ENCODE measurements at places on chromosomes 16 and 17.

- no peak for DNase-seq
These were observed 8.7 kb upstream of the ADGRG1 start for GRCh38 chr16:57619606-57620334.

DNA sequence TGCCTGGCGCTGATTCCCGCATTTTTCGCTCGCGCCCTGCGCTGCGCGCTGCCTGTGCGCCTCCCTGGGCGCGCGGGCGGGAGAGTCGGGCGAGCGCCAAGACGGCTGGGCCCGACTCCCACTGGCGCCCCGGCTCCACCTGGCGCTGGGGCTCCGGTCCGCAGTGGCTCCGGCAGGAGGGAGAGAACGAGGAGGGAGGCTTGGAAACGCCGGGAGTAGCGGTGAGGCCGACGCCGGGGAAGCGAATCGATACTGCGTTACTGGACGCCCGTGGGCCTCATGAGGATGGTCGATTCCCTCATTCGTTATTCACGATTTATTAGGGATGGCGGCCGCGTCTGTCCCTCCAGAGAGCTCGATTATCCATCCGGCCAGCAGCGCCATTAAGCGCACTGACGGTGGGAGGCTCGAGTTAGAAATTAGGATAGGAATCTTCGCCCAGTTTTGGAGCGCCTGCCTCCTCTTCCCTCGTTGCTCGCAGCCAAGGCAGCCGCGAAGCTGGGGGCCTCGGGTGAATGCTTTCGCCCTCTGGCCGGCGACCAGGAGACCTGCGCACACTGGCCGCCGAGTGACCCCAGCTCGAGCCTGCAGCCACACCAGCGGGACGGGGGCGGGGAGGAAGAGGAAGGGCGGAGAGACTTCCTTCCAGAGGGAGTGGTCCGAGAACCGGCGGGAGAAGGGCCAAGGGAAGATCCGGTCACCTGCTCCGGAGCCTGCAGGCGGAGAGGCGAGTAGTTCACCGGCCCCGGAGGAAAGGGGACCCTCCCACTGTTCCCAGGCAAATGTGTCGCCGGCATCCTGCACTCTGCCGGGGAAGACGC, 1.3 kb upstream of the PCGF2 start:
- no peak for DNase-seq

DNA sequence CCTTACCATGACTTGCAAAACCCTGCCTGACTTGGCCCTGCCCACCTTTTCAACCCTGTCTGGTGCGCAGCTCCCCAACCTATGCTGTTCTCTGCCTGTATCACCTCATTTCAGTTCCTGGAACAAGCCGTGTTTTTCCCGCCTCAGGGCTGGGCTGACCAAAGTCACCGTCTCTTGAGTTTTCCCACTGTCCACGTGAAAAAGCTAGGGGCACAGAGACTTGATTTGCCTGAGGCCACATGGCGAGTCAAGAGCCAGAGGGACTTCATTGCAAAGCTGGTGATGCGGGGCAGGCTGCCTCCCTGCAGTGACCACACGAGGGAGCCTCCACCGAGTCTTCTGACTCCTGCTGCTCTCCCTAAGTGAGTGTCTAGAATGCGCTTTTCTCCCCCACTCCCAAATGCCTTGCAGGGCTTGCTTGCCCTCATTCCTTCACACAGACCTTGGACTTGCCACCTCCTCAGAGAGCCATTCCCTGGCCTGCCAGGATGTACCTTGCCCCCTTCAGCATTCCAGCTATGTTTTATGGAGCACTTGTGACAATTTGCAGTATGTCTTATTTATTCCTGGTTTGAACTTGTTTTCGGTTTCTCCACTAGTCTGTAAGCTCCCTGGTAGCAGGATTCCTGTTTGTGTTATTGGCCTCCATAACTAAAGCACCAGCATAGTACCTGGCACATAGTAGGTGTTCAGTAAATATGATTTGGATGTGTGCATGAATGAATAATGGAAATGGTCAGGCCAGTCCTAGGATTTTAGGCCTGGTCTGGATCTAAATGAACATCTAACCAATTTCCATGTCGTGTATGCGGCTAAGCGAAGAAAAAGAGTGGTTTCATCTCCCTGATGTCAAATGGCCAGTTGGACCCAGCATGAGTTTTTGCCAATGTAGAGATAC, 252.3 kb downstream of the SNX29 start:
- DNase-seq = no peak

- DNase-seq = no peak
These were observed 133.1 kb downstream of the SNX11 start for GRCh38 chr17:48240562-48241130.

DNA sequence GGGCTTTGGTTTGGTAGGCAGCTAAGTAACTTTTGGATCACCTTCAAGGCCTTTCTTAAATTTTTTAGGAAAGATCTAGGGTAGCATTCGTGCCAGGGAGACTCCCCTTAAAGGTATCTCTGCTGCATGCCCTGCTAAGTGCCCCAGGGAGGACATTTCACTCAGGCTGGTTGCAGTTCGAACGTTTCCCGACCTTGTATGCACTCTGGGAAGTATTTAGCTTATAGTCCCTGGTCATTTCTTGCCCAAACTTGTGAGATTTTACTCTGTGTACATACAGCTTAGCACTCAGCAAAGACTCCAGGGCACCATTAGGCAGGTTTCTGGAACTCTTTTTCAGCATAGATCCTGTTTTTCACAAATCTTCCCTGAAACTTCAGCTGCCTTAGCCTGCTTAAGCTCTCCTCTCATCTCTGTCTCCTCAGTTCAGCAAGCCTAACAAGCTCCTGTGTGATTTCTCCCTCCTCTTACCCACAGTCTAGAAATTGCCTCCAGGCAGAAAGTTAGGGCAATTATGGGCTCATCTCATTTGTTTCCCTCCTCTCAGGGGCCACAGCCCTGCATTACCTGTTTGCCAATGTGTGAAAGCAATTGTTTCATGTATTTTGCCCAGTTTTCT, 84.6 kb downstream of the MRTFB start:
- no peak for DNase-seq

DNA sequence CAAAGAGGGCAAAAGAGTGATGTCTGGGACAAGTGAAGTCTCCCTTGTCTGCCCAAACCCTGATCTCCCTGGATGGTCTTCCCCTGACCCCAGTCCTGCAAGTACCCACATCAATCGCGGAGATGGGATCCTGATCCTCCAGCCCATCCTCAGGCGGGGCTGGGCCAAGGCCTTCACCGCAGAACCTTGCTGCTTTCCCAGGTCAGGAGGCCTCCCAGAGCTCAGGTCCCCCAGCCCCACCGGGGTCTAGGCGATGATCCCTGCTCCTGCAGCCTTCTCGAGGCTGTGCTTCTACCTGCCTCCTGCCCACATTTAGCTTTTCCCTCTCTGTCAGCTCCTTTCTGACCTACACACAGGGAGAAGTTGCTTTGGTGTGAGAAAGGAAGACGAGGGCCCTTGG, 6.3 kb downstream of the SLC12A4 start:
- DNase-seq = no peak

GRCh38 chr17:64081802-64082799, 47.8 kb downstream of the ERN1 start:
- no peak for DNase-seq

DNA sequence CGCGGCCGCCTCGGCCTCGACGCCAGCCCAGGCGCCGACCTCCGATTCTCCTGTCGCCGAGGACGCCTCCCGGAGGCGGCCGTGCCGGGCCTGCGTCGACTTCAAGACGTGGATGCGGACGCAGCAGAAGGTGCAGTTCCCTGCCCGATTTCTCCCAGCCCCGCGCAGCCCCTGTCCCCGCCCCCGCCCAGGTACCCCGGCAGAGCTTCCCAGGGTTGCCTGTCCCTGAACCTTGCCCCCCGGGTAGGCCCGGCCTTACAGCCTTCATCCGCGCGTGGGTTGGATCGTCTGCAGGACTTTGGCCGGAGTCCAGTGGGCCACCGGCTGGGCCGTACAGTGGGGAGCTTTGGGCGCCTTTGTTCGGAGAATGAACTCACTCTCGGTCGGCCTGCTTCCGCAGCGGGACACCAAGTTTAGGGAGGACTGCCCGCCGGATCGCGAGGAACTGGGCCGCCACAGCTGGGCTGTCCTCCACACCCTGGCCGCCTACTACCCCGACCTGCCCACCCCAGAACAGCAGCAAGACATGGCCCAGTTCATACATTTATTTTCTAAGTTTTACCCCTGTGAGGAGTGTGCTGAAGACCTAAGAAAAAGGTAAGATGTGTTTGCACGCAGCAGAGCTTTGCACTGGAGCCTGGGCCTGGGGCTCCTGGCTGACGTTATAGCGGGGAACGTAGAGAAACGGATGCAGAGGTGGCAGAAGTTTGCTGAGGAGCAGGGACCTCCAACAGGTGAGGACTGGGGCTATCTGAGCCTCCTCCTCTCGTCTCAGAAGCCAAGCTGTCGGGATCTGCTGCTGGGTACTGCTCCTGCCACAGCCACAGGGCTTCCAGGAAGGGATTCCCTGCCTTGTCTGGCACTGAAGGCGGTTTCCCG, 593 bp downstream of the GFER start:
- no peak for DNase-seq

- DNase-seq = no peak
These were observed 67.6 kb downstream of the TBC1D16 start for GRCh38 chr17:79968116-79968515.

DNA sequence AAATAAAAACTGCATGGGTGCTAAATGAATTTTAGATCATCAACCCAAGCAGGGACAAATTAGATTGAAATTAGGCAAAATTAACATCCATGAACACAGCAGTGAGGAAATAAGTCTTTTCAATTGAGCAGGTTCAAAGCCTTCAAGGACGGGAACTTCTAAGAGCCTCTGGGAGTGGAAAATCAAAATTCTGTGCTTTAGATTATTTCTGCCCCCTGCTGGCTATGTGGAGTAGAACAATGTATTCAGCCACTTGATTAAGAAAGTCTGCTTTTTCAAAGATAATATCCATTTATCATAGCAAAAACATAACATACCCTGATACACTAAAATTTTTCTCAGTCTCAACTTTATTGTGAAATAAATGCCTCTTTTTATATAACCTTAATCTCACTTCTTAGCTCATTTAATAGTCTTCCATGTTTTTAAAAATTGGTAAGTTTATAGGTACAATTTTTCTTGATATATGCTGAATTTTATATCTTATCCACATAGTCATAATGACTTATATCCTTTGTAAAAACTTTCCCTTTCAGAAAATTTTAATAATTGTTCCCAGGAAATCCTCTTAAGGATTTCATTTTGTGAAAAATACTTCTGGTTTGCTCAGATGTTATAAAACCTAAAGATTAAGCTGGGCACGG, 28.1 kb upstream of the NOL11 start:
- DNase-seq = no peak

DNA sequence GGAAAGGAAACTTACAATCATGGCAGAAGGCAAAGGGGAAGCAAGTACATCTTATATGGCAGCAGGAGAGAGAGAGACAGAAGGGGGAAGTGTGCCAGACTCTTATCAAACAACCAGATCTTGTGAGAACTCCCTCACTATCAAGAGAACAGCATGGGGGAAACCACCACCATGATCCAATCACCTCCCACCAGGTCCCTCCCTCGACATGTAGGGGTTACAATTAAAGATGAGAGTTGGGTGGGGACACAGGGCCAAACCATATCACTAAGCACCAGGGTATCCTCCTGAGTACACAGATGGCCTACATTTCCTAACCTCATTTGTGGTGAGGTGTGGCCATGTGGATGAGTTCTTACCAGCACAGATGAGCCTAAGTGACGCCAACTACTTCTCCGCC, 348.6 kb upstream of the ZFHX3 start:
- no peak for DNase-seq

- no peak for DNase-seq
These were observed 276.0 kb upstream of the ZFHX3 start for GRCh38 chr16:73323880-73324279.
